ENCODE measurements at places on chromosomes 5 and 9.
A peak's percentile ranks its signal among the peaks of the same experiment; 100 is the strongest.

GRCh38 chr5:134097211-134097749, 17.2 kb upstream of the TCF7 start:
- no peak overlapping the region for H3K27ac ChIP-seq
- H3K4me1 ChIP-seq = no peaks in the 10 kb centered on the region
- no peaks in the 10 kb centered on the region for H3K27me3 ChIP-seq
- peak; percentile 26 for DNase-seq
- H3K4me3 ChIP-seq = no peak overlapping the region

- peaks cover 3% of the 10 kb centered on the region for H3K4me1 ChIP-seq
- DNase-seq = no peak
- H3K27me3 ChIP-seq = peaks cover 2% of the 10 kb centered on the region
Measured at GRCh38 chr9:109806506-109807115, 26.6 kb downstream of the PALM2AKAP2 start.

DNA sequence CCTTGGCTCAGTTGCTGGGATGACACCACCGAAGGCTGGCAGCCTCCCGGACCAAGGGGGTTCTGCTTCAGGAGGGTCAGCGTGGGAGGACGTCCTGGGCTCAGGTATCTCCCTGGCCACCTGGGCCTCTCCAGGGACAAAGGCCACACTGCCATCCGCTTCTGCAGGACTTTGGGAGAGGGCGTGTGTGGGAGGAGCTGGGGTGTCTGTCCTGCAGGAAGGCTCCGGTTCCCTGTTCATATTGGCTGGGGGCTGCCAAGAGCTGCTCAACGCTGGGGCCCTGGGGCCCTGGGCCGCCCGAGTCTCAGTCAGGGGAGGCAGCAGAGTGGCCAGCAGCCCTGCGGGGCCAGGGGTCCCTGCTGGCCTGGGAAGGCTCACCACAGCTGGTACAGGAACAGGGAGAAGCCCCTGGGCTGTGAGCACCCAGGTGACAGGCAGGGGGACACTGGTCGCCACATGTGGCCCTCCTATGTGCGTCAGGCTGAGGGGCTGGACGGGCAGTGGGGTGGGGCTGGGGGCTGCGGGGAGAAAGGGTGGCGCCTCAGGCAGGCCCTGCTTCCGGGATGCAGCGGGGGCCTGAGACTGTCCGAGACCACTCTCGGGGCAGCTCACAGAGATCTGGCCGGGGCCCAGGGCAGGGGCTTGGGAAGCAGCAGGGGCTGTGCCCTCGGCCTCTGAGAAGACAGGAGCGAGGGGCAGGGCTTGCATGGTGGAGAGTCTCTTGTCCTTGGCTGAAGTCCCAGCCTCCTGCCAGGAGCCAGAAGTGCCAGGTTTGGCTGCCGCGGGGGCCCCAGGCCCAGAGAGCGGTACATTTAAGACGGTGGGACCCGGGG, 4.9 kb upstream of the CARD9 start:
- no peak for DNase-seq
- H3K4me3 ChIP-seq = no peak overlapping the region
- H3K27me3 ChIP-seq = no peaks in the 10 kb centered on the region
- H3K27ac ChIP-seq = no peak overlapping the region
- H3K36me3 ChIP-seq = peaks cover 5% of the 10 kb centered on the region

- no peak overlapping the region for H3K27ac ChIP-seq
- H3K36me3 ChIP-seq = no peaks in the 10 kb centered on the region
- no peak for DNase-seq
- H3K27me3 ChIP-seq = peaks cover 4% of the 10 kb centered on the region
- H3K4me1 ChIP-seq = no peaks in the 10 kb centered on the region
Measured at GRCh38 chr9:116178481-116179211, 25.1 kb downstream of the PAPPA start.

GRCh38 chr9:105069285-105069684, 141.3 kb upstream of the ABCA1 start:
- H3K27me3 ChIP-seq = no peaks in the 10 kb centered on the region
- no peaks in the 10 kb centered on the region for H3K36me3 ChIP-seq
- DNase-seq = no peak
- no peak overlapping the region for H3K4me3 ChIP-seq
- peaks cover 20% of the 10 kb centered on the region for H3K4me1 ChIP-seq

- peaks cover 21% of the 10 kb centered on the region for H3K4me1 ChIP-seq
- DNase-seq = no peak
- H3K36me3 ChIP-seq = peaks cover 13% of the 10 kb centered on the region
- H3K27me3 ChIP-seq = no peaks in the 10 kb centered on the region
- peak overlapping the region; percentile 58 for H3K27ac ChIP-seq
- no peak overlapping the region for H3K4me3 ChIP-seq
Measured at GRCh38 chr9:133339641-133340040, 3.7 kb upstream of the SURF6 start.

- H3K4me1 ChIP-seq = peaks cover 25% of the 10 kb centered on the region
- H3K36me3 ChIP-seq = no peaks in the 10 kb centered on the region
- peak overlapping the region; percentile 70 for H3K27ac ChIP-seq
- no peaks in the 10 kb centered on the region for H3K27me3 ChIP-seq
- DNase-seq = no peak
- H3K4me3 ChIP-seq = peak overlapping the region; percentile 30
Measured at GRCh38 chr9:86406366-86406765, 52.2 kb upstream of the TUT7 start.

DNA sequence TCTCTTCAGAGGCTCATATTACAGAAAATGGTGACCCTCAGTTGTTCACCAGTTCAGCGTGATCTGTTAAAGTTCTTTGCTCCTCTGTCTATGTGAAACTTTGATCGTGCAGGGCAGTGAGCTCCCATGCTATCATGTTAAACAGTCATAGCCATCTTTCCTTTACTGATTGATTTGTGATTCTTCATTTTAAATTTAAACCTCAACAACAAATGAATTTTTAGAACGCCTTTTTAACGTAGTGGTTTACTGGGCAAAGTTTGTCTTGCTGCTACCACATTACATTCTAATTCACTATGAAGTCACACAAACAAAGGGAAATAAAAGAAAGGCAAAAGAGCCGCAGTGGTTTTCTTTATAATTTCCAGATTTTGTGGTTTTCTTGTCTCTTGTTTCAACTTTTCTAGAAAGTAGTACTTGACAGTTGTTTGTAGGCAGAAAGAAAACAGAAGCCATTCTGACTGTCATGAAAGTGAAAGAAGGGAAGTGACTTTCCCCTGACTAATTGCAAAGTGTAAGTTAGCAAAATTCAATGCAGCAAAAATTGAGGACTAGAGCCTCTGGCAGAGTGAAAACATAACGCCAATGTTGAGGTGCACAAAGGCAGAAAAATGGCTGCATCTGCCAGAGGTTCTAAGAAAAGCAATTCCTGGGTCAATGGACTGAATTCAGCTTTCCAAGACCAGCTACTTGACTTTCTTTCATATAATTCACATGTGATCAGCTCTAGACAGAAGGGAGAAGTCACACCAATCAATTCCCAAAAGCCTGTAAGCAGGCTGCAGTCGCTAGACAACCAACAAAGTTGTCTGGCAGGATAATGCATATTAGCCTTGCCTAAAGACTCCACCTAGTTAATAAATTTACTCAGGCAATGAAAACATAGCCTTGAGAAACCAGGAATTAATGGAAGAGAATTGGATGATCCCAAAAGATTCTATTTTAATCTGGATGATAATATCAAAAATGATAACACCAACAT, 7.1 kb upstream of the IFNA6 start:
- no peaks in the 10 kb centered on the region for H3K4me1 ChIP-seq
- H3K27me3 ChIP-seq = no peaks in the 10 kb centered on the region
- no peak overlapping the region for H3K4me3 ChIP-seq
- DNase-seq = no peak
- H3K36me3 ChIP-seq = no peaks in the 10 kb centered on the region

GRCh38 chr5:122896598-122897282, 51.3 kb downstream of the SNX24 start:
- no peaks in the 10 kb centered on the region for H3K4me1 ChIP-seq
- H3K27ac ChIP-seq = no peak overlapping the region

DNA sequence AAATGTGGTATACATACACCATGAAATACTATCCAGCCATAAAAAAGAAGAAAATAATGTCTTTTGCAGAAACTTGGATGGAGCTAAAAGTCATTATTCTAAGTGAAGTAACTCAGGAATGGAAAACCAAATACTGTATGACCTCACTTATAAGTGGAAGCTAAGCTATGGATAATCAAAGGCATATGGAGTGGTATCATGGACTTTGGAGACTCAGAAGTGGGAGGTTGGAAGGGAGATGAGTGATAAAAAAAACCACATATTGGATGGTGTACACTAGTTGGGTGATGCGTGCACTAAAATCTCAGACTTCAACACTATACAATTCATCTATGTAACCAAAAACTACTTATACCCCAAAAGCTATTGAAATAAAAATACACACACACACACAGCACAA, 24.5 kb downstream of the ADAMTS12 start:
- no peaks in the 10 kb centered on the region for H3K36me3 ChIP-seq
- no peak overlapping the region for H3K4me3 ChIP-seq
- DNase-seq = no peak
- H3K27ac ChIP-seq = no peak overlapping the region
- no peaks in the 10 kb centered on the region for H3K4me1 ChIP-seq
- H3K27me3 ChIP-seq = no peaks in the 10 kb centered on the region

DNA sequence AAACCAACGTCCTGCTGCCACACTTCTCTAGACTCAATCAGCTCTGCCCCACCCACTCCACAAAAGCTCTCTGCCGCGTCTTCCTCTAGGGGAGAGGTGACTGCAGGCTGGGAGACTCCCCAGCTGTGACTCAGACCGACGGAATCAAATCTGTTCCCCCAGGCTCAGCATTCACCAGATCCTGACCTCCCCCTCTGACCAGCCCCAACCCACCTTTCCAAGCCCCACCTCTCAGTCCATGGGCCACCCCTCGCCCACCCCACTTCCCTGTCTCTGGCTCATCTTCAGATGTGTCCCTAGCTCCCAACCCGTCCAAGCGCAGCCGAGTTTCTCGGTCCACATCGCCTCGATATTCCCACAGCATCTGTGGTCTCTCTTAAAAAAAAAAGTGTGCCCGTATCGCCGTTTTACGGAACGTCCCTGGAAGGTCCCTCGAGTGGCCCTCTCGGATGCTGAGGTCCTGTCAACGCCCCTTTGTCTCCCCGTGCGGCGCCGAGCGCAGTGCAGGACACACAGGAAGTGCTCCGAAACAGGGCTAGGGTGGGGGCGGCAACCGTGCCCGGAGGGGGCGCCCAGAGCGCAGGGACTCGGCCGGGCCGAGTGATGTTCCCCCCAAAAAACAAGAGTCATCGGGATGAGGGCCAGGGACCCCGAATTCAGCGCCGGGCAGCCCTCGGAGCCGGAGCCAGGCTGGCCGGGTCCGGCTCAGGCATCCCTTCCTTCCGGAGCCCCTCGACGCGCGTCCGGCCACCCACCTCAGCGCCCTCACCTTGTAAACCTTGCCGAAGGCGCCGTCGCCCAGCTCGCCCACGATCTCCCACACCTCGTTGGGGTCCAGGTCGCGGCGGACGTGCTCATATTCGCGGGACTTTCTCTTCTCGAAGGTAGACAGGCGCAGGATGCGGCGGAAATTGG, 649 bp downstream of the STK10 start:
- no peaks in the 10 kb centered on the region for H3K36me3 ChIP-seq
- peak; percentile 79 for DNase-seq
- peak overlapping the region; percentile 87 for H3K27ac ChIP-seq
- peaks cover 13% of the 10 kb centered on the region for H3K4me1 ChIP-seq
- no peaks in the 10 kb centered on the region for H3K27me3 ChIP-seq

DNA sequence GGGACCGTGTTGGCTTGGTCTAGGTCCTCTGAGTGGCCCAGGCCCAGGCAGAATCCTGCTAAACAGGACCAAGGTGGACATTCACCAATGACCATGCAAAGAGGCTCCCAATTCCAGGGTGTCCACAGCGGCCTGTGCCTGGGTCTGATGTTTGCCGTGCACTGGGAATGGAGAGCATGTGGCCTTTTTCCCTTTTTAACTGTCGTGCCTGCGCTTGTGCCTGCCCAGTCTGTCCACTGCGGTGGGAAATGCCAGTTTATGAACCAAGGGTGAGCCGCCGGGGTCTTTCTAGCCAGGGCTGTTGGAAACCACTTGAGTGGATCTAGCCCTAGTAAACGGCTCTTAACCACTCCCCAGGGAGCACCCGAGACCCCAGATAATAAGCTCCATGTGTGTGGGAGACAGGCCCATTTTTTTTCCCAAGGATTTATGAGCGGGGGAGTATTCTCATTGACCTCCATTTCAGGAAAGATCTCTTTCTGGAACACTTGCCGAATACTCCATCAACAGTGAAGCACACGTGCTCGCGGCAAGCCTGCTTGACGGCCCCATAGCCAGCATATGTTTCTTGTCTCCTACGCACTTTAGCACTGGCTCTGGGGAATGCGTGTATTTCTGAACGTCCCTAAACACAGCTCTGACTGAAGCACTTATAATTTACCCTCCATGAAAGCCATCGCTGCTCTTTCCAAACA, 93.2 kb upstream of the PHYKPL start:
- H3K4me3 ChIP-seq = no peak overlapping the region
- H3K27me3 ChIP-seq = no peaks in the 10 kb centered on the region
- H3K27ac ChIP-seq = no peak overlapping the region
- no peak for DNase-seq

GRCh38 chr9:73863924-73864323, 633.2 kb upstream of the RORB start:
- no peak overlapping the region for H3K4me3 ChIP-seq
- H3K36me3 ChIP-seq = no peaks in the 10 kb centered on the region
- H3K27me3 ChIP-seq = no peaks in the 10 kb centered on the region
- H3K4me1 ChIP-seq = no peaks in the 10 kb centered on the region

DNA sequence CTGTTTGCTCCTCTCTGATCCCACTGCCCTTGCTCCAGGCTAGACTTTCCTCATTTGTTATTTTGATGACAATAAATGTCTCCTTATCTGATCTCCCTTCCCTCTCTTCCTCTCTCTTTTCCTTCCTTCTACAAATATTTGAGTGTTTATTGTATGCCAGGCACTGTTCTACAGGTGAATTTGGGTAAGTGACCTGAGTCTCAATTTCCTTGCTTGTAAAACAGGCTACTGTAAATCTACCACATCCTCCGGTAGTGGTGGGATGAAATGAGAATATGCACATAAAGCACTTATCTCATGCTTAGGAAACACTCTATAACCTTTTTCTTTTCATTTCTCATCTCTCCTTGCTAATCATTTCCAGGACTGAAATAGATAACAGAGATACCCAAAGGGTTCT, 86.4 kb downstream of the HMHB1 start:
- DNase-seq = no peak
- no peaks in the 10 kb centered on the region for H3K4me1 ChIP-seq
- H3K36me3 ChIP-seq = no peaks in the 10 kb centered on the region
- H3K4me3 ChIP-seq = no peak overlapping the region

DNA sequence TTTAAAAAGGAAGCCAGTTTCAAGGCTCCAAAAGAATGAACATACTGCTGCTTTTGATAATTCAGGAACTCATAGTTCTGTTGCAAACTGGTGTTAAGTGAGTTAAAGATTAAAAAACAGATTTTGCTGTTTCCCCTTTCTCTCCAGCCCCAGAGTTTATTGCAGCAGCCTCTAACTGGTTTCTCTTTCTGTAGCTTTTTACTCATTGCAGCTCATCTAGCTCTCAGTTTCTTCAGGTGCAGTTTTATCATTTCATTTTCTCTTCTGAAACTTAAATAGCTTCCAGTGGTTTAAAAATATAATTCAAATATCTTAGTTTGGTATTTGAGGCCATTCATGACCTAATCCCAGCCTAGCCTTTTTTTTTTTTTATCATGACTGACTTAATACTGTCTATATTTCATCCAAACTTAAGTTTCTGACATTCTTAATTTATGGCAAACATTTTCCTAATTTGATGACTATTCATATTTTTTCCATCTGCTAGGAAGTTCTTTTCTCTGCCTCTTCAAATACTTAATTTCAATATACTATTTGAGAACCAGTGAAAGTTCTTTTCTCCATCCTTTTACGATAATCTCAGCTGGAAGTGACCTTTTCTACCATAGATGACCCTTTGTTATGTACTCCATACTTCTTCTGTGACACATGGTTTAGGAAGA, 252.7 kb upstream of the GRIA1 start:
- DNase-seq = no peak
- H3K4me1 ChIP-seq = no peaks in the 10 kb centered on the region
- H3K27ac ChIP-seq = no peak overlapping the region
- no peak overlapping the region for H3K4me3 ChIP-seq
- H3K27me3 ChIP-seq = no peaks in the 10 kb centered on the region
- no peaks in the 10 kb centered on the region for H3K36me3 ChIP-seq

Measured in psoas muscle (tissue), 8 donors.